ENCODE measurements at places on chromosomes 16 and 17. TPM values are rescaled to one million over a fixed set of nuclear protein-coding genes. Genes with fewer than 3 reads are reported as not detected.

Gene KRT16
- 1.7 TPM for total RNA-seq

Gene SCPEP1
- total RNA-seq: 62.2 TPM

Gene RASD1
- total RNA-seq: 13.4 TPM

Gene CD79B
- 2.1 TPM for total RNA-seq

Gene ADAM11
- under 0.01 TPM for total RNA-seq

Gene TRIM47
- 147 TPM for total RNA-seq

Gene OTOP3
- total RNA-seq: not detected

Gene CES5A
- total RNA-seq: not detected

Gene FZD2
- total RNA-seq: 1.7 TPM

Gene CHRNE
- 1.2 TPM for total RNA-seq

Gene CCL13
- total RNA-seq: 2.0 TPM

Gene ZSCAN10
- not detected for total RNA-seq

Gene TMEM98
- 73.4 TPM for total RNA-seq

Gene NPB
- total RNA-seq: not detected

Gene CD300C
- total RNA-seq: 2.1 TPM

Gene CCL1
- not detected for total RNA-seq

Gene C17orf50
- total RNA-seq: not detected

Gene PLXDC1
- total RNA-seq: 7.5 TPM

Gene BEAN1
- total RNA-seq: 0.50 TPM

Gene LASP1
- 102 TPM for total RNA-seq

Gene CD7
- total RNA-seq: not detected

Gene IL17C
- not detected for total RNA-seq

Gene CA7
- not detected for total RNA-seq

Gene ACSF3
- 27.4 TPM for total RNA-seq

Gene CCDC40
- total RNA-seq: 9.5 TPM

Gene SAMD14
- 1.7 TPM for total RNA-seq

Gene RRAD
- 63.9 TPM for total RNA-seq

Gene COX6A2
- not detected for total RNA-seq

Gene PRKCB
- 7.1 TPM for total RNA-seq

Gene DPH1
- 35.6 TPM for total RNA-seq

Gene NPIPB13
- total RNA-seq: 0.98 TPM

Gene SP2
- 8.9 TPM for total RNA-seq

Gene MYH10
- total RNA-seq: 42.0 TPM

Gene HBA1
- not detected for total RNA-seq

Gene ST6GALNAC2
- total RNA-seq: 8.7 TPM

Gene CDH5
- total RNA-seq: 38.4 TPM
